Cerebellar nuclear complex (tissue), 1 donor: ENCODE measurements at places on chromosomes 5 and 9.

GRCh38 chr5:34490506-34491250 is 165.4 kb upstream of the RAI14 start:
- DNase-seq: no peak

DNA sequence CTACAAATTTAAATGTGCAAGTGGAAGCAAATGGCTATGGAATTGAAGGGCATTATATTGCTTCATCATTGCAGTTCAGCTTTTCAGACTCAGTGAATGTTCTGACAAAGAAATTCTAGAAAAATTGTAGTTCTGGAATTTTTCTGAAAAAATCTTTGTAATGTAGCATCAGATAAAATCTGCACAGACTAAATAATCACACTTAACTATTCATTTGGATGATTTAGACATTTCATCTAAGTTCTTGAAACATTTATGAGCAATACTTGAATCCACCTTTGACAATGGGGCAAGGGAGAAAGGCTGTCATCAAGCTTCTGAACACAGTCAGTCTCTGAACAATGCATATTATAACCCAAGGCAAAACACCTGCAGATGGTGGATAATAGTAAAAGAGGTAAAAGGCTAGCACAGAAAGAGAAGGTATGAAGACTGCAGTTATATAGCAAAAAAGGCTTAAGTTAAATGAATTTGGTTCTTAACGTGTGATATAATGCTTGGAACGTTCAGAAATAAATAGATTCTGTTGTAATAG is 1352.0 kb upstream of the NUDT12 start:
- DNase-seq: no peak

DNA sequence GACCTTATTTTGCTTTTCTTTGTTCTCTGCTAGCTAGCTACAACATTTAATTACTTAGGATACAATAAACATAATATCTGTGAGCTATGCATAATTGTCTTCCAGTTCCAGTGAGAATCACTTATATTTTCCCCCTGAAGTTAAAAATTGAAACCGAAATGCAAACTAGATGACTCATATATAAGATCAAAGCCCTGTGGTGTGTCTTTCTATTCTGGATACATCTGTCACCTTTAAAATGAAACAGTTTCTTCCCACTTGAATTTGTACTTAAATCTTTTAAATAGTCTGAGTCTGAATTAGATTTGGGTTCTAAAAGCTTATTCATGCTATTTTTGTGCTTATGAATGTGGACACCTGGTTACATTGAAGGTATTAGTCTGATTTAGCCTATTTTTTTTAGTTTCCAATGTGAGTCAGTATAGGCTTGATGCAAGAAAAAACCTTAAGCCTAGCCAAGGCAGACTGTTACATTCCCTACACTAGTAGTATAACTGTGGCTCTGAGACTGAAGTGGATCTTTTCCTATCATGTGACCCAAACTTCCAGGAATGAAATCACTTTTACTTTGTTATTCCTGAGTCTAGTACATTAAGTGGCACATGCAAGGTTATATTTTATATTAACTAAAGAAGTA is 703.5 kb upstream of the RGMB start:
- DNase-seq: no peak

DNA sequence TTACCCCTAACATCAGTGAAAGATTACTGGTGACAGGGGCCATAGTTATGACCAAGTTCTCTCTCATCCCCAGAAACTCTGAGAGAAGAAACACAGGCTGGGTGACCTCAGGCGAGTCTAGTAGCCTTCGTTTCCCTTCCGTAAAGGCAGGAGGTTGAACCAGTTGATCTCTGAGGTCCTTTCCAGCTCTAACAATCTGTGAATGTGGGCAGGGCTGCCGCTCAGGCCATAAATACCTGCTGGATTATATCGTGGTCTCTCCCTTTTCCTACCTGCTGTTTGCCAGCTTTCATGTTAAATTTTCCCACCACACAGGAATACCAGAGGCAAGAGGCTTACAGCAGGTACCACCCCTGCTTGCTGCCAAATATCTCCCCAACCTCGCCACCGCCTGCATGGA is 357.5 kb downstream of the SH3GL2 start:
- no peak for DNase-seq

GRCh38 chr9:38713426-38713825 is 6.5 kb downstream of the FAM240B start:
- DNase-seq: no peak

DNA sequence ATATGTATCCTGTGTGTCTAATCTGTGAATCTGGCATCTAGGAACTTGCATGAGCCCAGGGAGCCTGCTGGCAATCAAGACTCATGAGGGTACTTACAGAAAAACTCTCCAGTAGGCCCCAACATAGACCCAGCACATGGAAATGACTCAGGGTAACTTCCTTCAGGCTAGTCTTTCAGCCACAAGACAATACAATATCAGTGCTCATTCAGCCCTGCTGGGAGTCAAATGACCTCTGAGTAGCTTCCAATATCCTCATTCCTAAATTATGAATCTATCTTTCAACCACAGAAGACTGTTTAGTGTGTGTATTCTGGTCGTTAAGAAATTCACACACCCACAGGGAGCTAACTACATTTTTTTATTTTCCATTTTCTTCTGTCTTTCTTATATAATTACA is 1273.0 kb downstream of the EFNA5 start:
- no peak for DNase-seq

DNA sequence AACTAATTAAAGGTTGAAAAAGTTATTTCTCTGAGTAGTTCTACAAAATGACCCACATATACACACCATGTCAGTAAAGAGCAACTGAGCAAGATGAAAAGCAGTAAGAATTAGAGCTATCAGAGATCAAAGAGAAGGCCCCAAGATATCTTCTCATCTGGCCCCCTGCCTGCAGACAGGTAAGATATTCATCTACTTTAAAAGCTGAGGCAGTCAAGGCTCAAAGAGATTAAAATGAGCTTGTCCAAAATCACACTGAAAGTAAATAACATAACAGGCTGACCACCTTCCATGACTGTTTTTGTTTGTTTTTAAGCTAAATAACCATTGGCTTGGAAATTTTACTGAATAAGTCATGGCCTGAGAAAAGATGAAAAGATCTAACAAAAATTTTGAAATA is 266.2 kb downstream of the FBXL17 start:
- DNase-seq: no peak

DNA sequence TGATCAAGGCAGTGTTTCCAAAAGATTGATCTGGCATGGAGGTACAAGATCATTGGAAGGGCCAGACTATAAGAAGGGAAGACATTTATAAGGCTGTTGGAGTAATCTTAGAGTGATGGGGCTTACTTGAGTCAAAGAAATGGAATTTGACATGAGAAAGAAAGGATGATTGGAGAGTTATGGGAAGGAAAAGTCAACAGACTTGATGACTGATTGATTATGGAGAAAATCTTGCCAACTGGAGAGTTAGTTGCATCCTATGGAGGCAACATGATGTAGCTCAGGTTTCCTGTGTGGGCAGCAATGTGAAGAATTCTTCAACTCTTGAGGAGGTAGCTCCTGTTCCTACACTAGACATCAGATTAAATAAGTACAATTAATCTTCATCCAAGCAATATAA is 10.9 kb upstream of the MAST4 start:
- no peak for DNase-seq

DNA sequence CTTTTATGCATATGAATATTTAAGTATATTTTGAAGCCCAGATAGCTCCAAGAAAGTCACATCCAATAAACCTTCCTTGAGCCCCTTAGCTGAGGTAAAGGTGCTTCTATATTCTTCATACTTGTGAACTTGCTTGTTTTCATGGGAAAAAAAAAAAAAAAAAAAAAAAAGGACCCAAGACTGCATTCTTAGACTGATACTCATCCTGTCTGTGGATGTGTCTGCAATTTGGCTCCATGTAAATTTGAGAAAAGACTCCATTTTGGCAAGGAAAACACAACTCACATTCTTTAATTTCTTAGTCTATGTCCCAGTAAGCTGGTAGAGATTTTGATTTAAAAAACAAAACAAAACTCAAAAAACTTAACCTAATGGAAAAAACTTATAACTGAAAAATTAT is 238.3 kb downstream of the FBXL17 start:
- DNase-seq: no peak

DNA sequence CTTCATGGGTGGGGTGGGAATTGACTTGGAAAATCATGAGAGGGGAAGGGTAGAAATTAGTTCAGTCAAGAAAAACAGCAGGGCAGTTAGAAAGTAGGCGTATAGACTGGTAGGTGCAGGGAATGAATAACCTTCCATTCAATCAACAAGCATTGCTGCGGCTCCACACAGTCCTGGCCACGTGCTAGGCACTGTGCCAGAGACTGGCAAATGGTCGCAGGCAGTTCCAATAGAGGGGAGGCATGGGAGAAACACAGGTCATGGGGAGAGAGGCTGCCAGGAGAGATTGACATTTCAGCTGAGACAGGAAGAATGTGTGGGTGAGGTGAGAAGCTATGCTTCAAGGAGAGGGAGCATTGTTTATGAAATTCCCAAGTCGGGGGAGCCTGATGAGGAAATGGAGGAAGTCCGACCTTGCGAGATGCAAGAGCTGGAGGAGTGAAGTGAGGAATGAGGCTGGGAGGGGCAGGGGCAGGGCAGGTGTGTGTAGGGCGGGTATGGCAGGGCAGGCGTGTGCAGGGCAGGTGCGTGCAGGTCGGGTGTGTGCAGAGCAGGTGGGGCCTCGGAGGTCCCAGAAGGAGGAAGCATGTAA is 54.4 kb upstream of the PPARGC1B start:
- no peak for DNase-seq

GRCh38 chr9:29928072-29928471 is 2354.8 kb upstream of the C9orf72 start:
- no peak for DNase-seq

- no peak for DNase-seq
Measured at GRCh38 chr9:98726735-98727134, 18.0 kb upstream of the GABBR2 start.

- DNase-seq: no peak
Measured at GRCh38 chr9:79131824-79132377, 439.9 kb upstream of the TLE4 start.

- DNase-seq: no peak
Measured at GRCh38 chr5:135053278-135053677, 19.2 kb upstream of the PITX1 start.

DNA sequence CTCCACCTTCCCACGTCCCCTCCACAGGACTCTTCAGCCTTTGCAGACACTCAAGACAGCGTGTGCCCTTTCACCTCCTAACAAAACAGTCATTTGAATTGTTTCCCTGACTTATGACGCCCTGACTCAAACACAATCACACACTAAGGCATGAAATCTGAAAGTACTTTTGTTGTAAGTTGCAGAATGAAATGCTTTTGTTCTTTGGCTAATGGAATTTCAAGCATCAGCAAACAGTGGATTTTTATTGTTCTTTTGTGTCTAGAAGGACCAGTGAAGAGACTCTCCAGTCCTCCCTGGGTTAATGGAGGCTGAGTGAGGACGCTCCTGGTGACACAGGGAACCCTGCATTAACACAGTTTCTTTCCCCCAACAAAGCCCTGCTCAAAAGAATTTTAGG is 380.1 kb downstream of the CTNND2 start:
- no peak for DNase-seq

GRCh38 chr9:137226338-137227053 is 806 bp upstream of the RNF224 start:
- no peak for DNase-seq

- no peak for DNase-seq
Measured at GRCh38 chr5:179824745-179825112, 4.0 kb downstream of the SQSTM1 start.
